Activated naive CD4-positive, alpha-beta T cell (primary cell): ENCODE measurements at places on chromosomes 2 and 18.

DNA sequence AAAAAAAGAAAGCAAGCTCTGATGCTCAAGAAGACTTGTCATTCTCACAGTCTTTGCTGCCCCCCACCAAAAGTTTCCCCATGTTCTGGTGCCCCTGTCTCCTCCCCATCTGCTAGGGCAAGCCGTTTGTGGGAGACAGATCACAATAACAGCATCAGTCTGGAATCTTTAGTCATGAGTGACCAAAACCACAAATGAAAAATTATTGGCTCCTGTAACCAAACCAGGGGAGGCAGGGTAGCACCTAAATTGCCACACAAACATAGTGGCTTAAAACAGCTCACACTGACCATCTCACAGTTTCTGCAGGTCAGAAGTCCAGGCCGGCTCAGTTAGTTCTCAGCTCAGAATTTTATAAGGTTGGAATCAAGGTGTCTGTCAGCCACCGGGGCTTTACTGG lies 9.1 kb upstream of the B3GNT7 start:
- DNase-seq: no peak

GRCh38 chr2:147603876-147604275 lies 241.0 kb upstream of the ACVR2A start:
- no peak for DNase-seq

DNA sequence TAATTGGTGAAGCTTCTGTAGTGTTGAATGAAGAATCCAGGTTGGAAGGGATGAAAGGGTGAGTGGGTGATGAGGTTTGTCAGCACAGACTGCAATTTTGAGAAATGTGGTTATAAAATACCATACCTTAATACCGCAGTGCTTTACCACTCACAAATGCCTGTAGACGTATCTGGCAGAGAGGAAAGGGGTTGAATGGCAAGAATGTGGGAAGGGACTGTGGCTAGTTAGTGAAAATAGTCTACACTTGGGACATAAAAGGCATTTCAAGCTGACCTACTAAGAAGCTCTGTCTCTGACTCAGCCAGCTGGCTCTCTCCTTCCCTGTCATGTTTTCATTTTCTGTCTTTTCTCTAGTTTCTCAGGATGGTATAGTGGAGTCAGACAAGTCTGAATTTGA lies 25.1 kb downstream of the CDK15 start:
- DNase-seq: no peak

GRCh38 chr2:58543442-58543841 lies 302.3 kb upstream of the FANCL start:
- DNase-seq: no peak
